Right ventricle myocardium superior (tissue), 1 donor: ENCODE measurements at places on chromosomes 2 and 18. TPM values are rescaled to one million over a fixed set of nuclear protein-coding genes. Genes with fewer than 3 reads are reported as not detected.

LRATD1 gene
- 3.0 TPM for total RNA-seq

GCKR gene
- total RNA-seq = not detected

GRCh38 chr2:8709611-8710010 is 27.8 kb downstream of the ID2 start:
- DNase-seq = no peak

DNA sequence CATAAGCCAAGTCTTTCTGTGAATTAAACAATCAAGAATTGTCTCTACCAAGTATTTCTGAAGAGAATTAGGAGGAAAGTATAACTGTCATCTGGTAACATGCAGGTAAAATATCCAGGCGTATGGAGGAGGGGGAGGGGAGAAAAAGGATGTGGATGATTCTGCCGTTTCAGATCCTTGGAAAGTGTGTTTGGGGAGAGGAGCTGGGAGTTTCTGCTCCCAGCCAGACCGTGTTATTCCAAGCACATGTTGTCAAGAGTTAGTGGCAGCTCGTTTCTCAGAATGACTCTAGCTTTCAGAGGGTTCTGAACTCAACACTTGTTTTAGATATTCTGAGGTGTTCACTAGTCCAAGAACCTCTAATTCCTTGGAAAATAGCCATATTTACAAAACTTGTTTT is 137.6 kb downstream of the FAM124B start:
- no peak for DNase-seq

DNA sequence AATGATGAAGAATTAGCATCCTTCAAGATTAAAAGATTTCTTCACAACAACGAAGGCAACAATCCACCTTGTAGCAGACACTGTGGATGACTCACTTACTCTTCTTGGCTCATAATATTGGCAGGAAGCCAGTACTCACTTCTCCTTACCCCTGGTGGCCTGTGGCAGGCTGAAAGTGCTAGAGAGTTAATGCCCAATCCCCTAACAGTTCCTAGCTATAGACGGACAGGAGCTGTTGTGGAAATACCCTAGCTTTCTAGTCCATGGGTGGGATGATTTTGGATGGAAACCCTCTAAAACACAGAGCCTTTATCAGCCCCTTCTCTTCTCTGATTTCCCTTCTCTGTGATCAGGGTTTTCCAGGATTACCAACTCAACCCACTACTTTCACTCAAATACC is 128.6 kb upstream of the NYAP2 start:
- no peak for DNase-seq

DNA sequence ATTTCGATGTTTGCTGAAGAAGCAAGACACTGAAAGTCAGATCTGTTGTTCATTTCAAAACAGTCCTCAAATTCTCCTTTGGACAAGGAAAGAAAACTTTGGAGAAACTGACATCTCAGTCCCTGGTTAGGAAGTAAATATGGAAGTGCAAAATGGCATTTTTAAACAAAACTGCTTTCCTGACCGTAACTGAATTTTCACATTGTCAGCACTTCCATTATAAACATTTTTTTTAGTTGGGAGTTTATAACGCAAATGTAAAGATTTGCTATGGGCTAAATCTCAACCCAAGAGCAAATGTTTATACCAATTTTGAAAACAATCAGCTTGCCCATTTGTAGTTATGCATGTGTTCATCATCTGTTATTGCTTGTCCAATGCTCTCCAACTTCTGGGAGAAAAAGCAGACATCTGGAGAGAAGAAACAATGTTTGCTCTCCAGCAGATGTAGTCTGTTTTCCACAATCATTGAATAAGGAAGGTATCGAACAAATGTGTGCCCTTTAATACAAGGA is 520.1 kb downstream of the ARHGAP15 start:
- DNase-seq = no peak

GRCh38 chr2:105852066-105852465 is 107.4 kb downstream of the NCK2 start:
- DNase-seq = no peak

DNA sequence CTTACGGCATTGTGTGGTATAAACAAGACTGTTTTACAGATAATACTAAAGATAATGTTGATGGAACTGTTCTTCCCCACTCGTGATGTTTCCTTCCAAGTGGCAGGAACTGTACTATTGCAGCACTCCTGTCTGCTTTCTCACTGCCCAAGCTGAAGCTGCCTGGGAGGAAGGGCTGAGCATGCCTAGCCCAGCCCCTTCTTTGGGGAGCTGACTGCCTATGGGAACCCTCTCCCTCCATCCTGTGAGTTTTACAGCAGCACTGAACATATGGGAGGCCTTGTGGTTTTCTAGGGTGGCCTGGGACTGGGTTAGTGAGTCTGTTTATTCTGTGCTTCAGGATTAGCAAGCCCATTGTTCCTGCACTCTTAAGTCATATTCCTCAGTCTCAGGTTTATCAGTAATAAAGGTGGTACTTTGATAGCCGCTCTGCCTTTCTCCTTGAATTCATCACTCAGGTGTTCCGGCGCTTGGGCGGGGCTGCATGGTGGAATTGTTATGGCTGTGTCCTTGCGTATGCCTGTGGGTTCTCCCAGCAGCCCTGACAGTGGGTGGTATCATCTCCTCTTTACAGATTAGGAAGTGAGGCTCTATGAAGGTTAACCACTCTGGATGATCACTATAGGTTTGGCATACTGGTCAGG is 379.7 kb downstream of the PTPRM start:
- no peak for DNase-seq
